ENCODE measurements at places on chromosomes 11 and 22. TPM values are rescaled to one million over a fixed set of nuclear protein-coding genes. Genes with fewer than 3 reads are reported as not detected.

DNA sequence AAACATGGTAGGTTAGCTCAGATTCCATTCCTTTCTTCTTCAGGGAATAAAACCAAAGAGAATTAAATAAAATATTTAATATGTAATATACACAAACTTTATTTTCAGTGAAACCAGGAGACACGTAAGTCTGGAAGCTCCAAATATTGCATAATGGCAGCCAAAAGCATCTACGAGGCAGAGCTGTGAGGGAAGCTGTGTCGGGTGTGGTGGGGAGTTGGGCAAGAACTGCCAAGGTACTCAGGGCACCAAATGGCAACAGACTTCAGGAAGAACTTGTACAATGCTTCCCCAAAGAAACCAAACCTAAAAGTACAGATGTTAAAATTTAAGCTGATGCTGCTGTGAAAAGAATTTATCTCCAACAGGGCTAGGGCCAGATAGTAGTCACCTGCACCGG, 47.5 kb upstream of the C11orf87 start:
- no peaks in the 10 kb centered on the region for H3K36me3 ChIP-seq
- no peak for DNase-seq
- no peak overlapping the region for H3K27ac ChIP-seq
- H3K4me3 ChIP-seq, result no peak overlapping the region
- no peaks in the 10 kb centered on the region for H3K27me3 ChIP-seq

DNA sequence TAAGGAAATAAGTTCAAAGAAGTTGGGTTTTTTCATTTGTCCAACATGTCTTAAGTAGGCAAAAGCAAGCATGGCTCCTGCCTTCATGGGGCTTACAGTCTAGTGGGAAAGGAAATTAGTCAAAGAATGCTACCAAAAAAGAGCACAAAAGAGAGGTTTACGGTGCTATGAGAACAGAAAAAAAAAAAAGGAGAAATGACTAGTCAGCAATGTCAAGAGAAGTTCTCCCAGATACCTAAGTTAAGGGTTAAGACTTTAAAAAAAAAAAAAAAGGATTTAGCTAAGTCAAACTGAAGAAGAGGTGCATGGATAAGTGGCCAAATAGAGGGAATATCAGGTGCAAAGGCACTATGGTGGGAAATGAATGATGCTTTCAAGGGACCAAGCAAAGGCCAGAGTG, 29.3 kb downstream of the SERGEF start:
- H3K4me3 ChIP-seq, result no peak overlapping the region
- H3K27ac ChIP-seq, result no peak overlapping the region
- H3K36me3 ChIP-seq, result peaks cover 43% of the 10 kb centered on the region
- H3K4me1 ChIP-seq, result no peaks in the 10 kb centered on the region
- H3K27me3 ChIP-seq, result no peaks in the 10 kb centered on the region

DNA sequence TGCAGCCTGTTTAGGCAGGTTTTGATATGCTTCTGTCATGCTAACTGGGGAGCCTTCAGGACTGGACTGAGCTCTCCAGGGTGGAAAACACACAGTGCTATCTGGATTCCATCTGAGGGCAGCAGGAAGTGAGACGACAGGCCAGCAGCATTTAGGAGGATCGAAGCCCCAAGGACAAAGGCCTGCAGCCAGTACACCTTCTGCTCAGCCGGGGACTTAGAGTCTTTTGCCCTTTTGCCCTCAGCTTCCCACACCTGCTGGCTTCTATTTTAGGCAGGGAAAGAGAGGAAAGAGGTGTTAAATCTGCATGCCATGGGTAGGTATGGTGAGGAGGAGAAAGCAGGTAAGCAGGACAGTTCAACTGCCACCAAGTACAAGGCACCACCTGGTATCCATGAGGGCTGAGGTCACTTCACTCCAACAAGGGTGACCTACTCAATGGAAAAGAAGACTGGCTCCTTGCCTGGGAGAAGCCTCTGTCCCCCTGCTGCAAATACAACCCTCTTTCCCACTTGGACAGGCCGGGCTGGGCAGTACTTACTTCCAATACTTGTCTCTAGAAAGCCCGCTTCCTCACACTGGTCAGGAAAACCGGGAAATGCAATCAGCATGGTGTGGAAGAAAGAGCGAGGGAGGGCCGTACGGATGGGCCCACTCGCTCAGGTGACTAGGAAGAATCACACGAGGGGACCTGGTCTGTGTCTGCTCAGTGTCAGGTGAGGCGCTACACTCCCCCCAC, 12.3 kb downstream of the LARGE2 start:
- no peak for DNase-seq
- no peaks in the 10 kb centered on the region for H3K27me3 ChIP-seq
- no peak overlapping the region for H3K27ac ChIP-seq
- peaks cover 14% of the 10 kb centered on the region for H3K4me1 ChIP-seq

DNA sequence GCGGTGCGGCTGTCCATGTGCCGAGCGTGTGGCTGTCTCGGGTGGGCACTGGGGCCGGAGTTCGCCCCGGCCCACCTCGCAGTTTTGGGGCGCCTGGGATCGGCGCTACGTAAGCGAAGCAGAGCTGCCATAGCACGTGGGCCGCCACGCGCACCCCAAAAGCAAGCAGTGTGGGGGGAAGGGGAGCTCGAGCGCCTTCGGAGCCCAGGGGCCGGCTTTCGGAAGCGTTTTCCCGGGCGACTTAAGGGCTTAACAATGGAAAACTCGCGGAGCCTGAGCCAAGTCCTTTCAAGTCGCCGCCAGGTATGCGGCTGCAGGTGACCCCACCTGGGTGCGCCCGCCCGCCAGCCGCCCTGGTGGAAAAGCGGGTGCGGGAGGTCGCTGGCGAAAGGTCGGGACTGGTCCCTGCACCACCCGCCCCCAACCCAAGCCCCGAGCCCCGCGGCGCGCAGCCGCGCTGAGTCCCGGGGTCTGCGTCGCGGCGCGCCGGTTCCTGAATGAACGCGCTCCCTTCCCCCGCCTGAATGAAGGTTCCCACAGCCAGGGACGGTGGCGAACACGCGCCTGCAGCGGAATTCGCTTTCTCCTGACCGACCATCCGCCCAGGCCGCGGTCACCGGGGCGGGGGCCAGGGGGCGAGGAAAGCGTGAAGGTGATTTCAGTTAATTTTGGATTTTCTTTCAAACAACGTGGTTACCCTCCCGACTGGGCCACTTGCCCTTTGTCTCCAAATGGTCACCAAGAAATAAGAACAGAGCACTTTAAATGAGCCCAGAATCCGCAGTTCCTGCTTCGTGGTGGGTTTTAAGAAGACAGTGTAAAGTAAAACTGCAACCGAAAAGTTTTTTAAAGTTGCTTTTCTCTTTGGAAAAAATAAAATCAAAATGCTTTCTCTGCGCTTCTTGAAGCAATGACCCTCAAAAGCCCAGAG, 2.8 kb upstream of the CCND1 start:
- H3K27ac ChIP-seq, result no peak overlapping the region
- H3K27me3 ChIP-seq, result peaks cover 63% of the 10 kb centered on the region
- peaks cover 4% of the 10 kb centered on the region for H3K36me3 ChIP-seq

DNA sequence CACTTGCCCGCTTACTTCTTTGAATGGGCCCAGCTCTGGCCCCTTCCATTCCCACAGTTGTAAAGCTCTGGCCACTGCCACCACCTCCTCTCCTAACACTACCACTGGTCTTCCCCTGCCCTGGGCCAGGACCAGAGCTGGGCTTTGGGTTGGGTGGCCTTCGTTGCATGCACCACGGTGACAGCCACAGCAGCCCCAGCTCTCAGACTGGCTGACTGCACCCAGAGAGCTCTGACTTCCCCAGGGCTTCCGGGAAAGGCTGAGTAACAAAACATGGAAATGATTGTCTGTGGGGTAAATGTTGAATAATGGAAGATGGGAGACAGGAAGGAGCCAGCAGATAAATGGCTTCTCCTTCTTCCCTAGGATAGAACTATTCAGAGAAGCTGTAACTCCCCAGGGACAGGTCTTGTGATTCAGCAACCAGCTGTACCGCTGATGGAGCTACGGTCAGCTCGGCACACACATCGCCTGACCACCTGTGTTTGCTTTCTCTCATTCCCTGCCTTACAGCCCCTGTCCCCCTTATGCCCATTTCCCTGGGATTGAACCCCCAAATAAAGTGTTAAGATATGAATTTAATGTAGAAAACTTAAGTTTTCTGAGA, 27.6 kb downstream of the SCN4B start:
- H3K4me3 ChIP-seq, result no peak overlapping the region
- H3K4me1 ChIP-seq, result peaks cover 2% of the 10 kb centered on the region
- no peaks in the 10 kb centered on the region for H3K36me3 ChIP-seq
- DNase-seq, result no peak

DNA sequence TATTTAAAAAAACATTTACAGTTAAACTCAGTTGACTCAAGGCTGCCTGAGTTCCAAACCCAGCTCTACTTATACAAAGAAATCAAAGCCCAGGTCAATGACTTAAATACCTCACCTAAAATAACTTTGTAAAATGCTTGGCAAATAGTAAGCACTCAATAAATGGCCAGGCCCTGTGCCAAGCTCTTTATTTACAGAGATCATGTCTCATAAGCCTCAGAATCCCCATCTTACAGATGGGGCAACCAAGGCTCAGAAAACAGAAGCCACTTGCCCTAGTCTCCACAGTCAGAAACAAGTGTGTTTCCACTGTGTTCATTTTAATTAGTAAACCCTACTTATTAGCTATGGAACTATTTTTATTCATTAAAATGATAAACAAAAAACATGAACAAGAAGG, 30.5 kb upstream of the TTC28 start:
- no peak overlapping the region for H3K27ac ChIP-seq
- peaks cover 10% of the 10 kb centered on the region for H3K4me1 ChIP-seq
- no peaks in the 10 kb centered on the region for H3K27me3 ChIP-seq
- peaks cover 49% of the 10 kb centered on the region for H3K36me3 ChIP-seq
- no peak overlapping the region for H3K4me3 ChIP-seq

DNA sequence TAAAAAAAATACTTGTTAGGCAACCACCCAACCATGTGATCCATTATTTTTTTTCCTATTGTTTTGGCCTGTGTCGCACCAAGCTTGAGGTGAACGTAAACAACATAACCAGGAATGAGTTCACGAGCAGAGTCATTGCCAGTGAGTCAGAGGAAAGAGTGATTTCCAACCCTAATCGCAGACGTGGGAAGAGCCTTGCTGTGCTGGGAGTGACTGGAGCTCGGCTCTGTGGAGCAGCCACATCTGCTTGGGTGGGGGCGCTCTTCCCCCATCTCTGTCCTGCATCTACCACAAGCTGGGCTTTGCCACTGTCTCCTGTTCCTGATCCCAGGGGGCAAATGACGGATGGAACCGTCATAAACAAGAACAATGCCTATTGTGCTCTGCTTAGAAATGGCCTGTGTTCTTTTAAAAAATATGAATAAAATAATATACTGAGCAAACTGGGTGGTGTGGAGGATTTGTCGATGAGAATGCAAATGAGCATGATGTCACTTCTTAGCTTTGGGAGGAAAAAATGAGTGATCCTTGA, 210.0 kb downstream of the KIRREL3 start:
- H3K27ac ChIP-seq, result no peak overlapping the region
- no peaks in the 10 kb centered on the region for H3K27me3 ChIP-seq
- H3K4me3 ChIP-seq, result no peak overlapping the region
- no peak for DNase-seq

- H3K36me3 ChIP-seq, result no peaks in the 10 kb centered on the region
- DNase-seq, result peak; percentile 95
- H3K27ac ChIP-seq, result peak overlapping the region; percentile 75
- peaks cover 7% of the 10 kb centered on the region for H3K27me3 ChIP-seq
- H3K4me1 ChIP-seq, result peaks cover 32% of the 10 kb centered on the region
- peak overlapping the region; percentile 29 for H3K4me3 ChIP-seq
Observed at GRCh38 chr22:22207845-22208564, 36.6 kb upstream of the VPREB1 start.

GRCh38 chr11:66492161-66492865, 12.1 kb downstream of the DPP3 start:
- no peak for DNase-seq
- H3K4me3 ChIP-seq, result no peak overlapping the region
- no peak overlapping the region for H3K27ac ChIP-seq
- H3K27me3 ChIP-seq, result no peaks in the 10 kb centered on the region

DNA sequence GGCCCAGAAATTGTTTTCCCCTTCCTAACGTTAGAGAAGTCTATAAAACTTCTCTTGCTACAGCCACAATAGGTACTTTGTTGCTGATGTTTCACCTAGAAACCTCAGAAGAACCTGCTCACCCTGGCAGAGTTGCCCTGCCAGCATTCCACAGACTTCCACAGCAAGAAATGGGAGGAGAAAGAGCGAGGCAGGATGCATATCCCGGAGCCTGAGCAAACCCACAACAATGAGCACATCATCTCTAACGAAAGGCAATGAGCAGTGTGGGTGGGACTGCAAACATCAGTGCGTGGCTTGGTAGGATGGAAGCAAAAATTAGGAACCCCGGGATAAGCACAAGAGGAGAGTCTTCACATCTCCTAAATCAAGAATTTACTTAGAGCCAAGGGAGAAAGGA, 892.3 kb downstream of the OPCML start:
- H3K27ac ChIP-seq, result no peak overlapping the region
- H3K4me3 ChIP-seq, result no peak overlapping the region
- no peaks in the 10 kb centered on the region for H3K27me3 ChIP-seq
- no peaks in the 10 kb centered on the region for H3K36me3 ChIP-seq
- no peaks in the 10 kb centered on the region for H3K4me1 ChIP-seq
- no peak for DNase-seq

GRCh38 chr11:66126064-66126463, 56.0 kb downstream of the PACS1 start:
- H3K4me1 ChIP-seq, result peaks cover 50% of the 10 kb centered on the region
- peak overlapping the region; percentile 96 for H3K27ac ChIP-seq
- peaks cover 2% of the 10 kb centered on the region for H3K36me3 ChIP-seq

- H3K27me3 ChIP-seq, result no peaks in the 10 kb centered on the region
- no peaks in the 10 kb centered on the region for H3K36me3 ChIP-seq
- no peak for DNase-seq
- no peaks in the 10 kb centered on the region for H3K4me1 ChIP-seq
- H3K27ac ChIP-seq, result no peak overlapping the region
Observed at GRCh38 chr11:91421641-91422040, 803.0 kb upstream of the FAT3 start.

DNA sequence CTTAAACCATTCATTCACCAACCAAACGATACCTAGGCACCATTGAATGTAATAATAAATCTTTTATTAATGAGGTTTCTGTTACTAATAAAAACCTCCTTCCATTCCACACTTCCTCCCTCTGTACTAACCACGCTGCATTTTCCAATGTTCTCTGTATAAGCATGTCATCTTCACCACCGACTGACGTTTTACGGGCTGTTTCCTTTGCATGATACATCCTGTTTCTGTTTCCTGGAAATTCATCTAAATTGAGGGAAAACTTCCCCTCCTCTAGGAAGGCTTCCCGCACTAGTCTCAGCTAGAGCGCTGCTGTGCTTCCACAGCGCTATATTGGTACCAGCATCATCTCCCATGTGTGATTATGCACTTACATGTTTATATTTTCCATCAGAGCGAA, 2.1 kb downstream of the OR4D10 start:
- no peaks in the 10 kb centered on the region for H3K4me1 ChIP-seq
- H3K36me3 ChIP-seq, result no peaks in the 10 kb centered on the region
- peaks cover 10% of the 10 kb centered on the region for H3K27me3 ChIP-seq
- H3K4me3 ChIP-seq, result no peak overlapping the region

- peaks cover 43% of the 10 kb centered on the region for H3K36me3 ChIP-seq
- no peak overlapping the region for H3K4me3 ChIP-seq
Observed at GRCh38 chr11:70278994-70279393, 8.5 kb downstream of the PPFIA1 start.

The SGSM1 gene
- total RNA-seq, result 0.19 TPM

The NRXN2 gene
- not detected for total RNA-seq

The PATE4 gene
- total RNA-seq, result not detected

The C1QTNF4 gene
- 0.19 TPM for total RNA-seq

The KREMEN1 gene
- total RNA-seq, result not detected

The PDGFD gene
- total RNA-seq, result not detected

The ZDHHC13 gene
- 28.1 TPM for total RNA-seq

The MYEOV gene
- total RNA-seq, result 0.83 TPM

The C22orf31 gene
- total RNA-seq, result not detected

The ILK gene
- 89.6 TPM for total RNA-seq

The MAJIN gene
- not detected for total RNA-seq

The MYO18B gene
- 0.40 TPM for total RNA-seq

The CHEK1 gene
- total RNA-seq, result 131 TPM

The GRAP2 gene
- total RNA-seq, result 34.4 TPM

The CPT1B gene
- 63.1 TPM for total RNA-seq

All from activated CD4-positive, alpha-beta T cell treated with anti-CD3 and anti-CD28 coated beads, Interleukin-2, amount 10 ng/mL, durations not matched to agents 24 days and 14 days (primary cell).